SW480 (cell line): ENCODE measurements at places on chromosomes 3 and 15.

GRCh38 chr3:13415997-13416793 lies 3.9 kb downstream of the NUP210 start:
- no peak for DNase-seq

DNA sequence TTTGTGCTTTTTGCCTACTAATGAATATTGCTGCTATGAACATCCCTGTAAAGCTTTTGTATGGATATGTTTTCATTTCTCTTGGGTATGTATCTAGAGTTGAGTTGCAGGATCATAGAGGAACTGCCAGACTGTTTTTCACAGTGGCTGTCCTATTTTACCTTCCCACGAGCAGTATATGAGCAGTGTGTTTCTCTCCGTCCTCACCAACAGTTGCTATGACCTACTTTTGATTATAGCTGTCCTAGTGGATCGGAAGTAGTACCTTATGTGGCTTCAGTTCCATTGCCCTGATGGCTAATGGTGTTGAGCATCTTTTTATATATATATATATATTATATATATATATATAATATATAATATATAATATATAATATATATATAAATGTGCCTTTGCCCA lies 25.2 kb downstream of the CDAN1 start:
- DNase-seq = no peak

GRCh38 chr15:50873935-50874361 lies 34.5 kb upstream of the AP4E1 start:
- DNase-seq = no peak

GRCh38 chr15:55124616-55125015 lies 72.1 kb downstream of the RSL24D1 start:
- DNase-seq = no peak

DNA sequence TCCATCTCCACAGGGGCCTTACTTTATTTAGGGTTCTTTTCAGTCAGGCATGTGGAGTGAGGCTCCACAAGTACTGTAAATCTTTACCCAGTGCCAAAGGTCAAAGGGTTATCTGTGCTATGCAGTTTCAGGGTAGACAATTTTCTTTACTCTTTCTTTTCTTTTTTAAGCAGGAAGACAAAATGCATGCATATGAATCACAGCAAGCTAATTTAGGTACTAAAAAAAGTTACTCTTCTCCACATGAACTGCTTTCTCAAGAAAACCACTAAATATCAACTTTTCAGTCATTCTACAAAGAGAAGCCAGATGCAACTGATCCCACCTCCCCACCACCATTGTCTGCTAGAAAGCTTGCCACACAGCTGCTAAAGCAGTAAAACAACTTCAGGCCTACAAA lies 73.3 kb upstream of the PYGO1 start:
- DNase-seq = no peak

DNA sequence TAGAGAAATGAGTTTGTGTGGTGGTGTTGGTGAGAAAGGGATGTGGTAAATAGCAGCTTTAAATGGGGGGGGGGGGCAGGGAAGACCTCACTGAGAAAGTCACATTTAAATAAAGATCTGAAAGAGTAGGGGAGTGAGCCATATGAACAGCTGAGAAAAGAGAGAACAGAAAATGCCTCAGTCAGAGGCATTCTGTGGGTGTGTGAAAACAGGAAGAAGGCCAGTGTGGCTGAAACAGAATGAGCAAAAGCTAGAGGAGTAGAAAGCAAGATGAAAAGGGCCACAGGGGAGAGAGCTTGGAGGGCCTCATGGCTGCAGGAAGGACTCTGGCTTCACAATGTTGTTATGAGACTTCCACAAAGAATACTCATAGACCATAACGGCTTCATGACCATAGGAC lies 783.3 kb downstream of the ZPLD1 start:
- DNase-seq = no peak

GRCh38 chr3:1017870-1018269 lies 75.0 kb upstream of the CNTN6 start:
- DNase-seq = no peak

DNA sequence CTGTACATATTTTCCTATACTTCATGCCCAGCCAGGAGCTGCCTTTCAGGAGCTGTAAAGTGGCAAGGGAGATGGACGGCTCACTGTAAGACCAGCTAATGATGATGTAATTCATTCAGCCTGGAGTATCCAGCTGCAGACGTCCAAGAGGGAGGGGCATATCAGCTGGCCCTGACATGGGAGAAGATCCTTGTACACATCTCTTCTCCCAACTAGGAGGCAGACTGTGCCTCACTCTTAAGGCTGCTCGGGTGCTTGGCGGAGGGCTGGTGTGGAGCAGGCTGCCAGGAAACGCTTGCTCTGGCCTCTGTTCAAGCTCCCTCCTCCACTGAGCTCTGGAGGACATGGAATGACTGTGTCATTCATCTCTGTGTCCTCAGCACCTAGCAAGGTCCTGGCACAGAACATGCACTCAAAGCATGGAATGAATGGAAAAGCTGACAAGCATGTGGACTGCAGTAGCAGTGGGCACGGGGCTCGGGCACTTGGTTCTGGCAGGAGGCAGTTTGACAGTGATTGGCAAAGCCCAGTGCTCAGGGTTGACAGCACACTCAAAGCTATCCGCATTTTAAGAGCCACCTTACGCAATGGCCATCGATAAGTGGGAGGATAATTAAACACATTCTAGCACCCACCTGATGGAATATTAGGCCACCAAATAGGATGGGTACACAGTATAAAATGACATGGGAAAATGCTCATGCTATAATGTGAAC lies 72.4 kb downstream of the TBC1D2B start:
- no peak for DNase-seq

- no peak for DNase-seq
Measured at GRCh38 chr15:100143378-100143777, 198.4 kb downstream of the ADAMTS17 start.

DNA sequence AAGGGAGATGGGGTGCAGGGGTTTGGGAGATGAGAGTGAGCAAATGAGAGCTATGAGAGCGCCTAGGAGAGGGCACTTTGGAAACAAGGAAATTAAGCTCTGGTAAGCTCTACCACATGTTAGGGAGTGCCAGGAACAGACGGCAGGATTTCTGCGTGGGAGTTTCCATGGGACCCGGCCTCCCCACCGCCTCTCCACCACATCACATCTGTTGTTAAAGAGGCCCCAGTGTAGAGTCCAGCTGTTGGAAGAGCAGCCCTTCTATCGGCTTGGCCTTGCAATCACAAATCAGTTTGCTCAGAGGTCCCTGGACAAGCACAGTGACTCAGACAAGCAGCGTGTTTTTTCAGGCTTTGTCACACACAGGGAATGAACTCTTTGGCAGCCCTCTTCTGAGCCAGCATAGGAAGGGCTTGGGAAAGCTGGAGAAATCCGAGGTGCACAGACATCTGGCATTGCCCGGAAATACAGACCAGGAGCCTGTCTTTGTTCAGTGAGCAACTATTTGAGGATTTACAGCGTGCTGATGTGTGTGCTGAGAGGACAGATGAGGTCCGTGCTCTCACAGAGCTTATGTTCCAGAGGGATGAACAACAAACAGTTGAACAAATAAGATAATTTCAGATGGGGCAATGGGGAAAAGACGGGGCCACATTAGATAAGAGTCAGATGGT lies 370.6 kb upstream of the PROK2 start:
- DNase-seq = peak; percentile 58

GRCh38 chr3:49122022-49122421 lies 1.4 kb upstream of the USP19 start:
- DNase-seq = no peak

- no peak for DNase-seq
Measured at GRCh38 chr15:67781907-67782690, 43.2 kb upstream of the SKOR1 start.

DNA sequence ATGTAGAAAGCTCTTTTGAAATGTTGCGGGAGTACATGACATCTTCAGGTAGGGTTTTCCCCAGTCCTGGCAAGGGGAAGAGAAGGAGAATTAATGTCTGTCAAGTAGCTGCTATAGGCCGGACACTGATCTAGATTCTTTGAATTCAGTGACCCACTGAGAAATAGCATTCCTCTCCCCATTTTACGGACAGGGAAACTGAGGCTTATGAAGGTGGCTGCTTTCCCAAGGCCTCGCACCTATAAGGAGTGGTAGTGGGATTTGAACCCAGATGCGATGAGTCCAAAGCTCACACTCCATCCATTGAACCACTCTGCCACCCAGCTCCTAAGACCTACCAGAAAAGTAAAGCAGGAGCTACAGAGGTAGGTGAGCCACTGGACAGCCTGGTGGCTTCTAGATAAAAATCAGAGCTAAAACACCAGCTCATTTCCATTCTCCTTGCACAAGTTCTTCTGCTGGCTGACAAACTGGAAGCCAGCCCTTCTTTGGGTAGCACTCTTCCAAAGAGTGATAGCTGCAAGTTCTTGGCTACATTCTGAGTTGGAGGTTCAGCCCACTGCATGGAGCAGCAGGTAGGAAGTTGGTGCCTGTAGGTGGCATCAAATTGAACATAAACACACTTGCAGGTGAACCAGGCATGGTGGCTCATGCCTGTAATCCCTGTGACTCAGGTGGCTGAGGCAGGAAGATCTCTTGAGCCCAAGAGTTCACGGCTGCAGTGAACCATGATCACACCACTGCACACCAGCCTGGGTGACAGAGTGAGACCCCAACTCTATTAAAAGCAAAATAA lies 22.0 kb downstream of the ZNF710 start:
- no peak for DNase-seq
